Left kidney (tissue), 8 donors: ENCODE measurements at places on chromosomes 1 and 21. TPM values are rescaled to one million over a fixed set of nuclear protein-coding genes. Genes with fewer than 3 reads are reported as not detected.

DNA sequence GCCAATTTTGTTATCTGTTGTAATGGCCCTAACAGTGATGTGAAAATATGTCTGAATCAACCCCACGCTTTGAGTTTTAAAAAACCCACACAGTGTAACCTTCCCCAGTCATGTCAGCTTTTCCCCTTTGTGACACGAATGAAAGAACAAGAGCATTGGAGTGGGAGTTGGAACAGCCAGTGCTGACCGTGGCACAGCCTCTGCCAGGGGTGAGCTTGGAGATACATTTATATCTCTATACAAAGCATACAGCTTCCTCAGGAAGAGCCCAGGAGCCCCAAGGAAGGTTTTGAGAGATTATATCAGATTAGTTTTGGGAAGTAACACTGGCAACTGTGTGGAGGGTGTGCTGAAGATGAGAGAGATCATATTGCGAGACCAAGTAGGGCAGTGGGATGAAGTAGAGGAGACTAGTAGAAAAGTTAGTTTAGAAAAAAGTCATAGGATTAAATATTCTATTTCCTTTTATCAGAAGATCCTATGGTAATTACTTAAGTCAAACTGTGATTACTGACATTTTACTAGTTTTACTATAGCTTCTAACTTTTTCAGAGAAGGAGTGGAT lies 15.9 kb downstream of the LRRC8B start:
- DNase-seq, result no peak

DNA sequence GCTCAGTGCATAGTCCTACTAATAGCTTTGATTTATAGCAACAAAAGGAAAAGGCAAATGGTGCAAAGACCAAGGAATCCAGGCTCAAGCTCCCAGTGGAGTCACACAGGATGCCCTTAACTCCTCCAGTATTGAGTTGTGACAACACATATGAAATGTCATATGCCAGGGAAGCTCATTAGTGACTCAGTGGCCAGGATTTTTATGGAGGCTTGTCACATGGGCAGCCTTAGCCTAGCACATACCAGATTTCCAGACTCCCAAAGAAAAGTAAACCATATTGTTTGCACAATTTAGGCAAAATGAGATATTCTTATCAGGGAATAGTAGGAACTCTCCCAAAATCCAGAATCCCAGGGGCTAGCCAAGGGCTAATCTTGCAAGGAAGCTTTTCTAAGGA lies 129.2 kb downstream of the MAGI3 start:
- no peak for DNase-seq

- no peak for DNase-seq
These were observed 5.2 kb downstream of the H6PD start for GRCh38 chr1:9239622-9240401.

- no peak for DNase-seq
These were observed 45.2 kb downstream of the ZNF691 start for GRCh38 chr1:42891465-42892138.

GRCh38 chr1:243926803-243927245 lies 76.8 kb upstream of the AKT3 start:
- no peak for DNase-seq

- no peak for DNase-seq
These were observed 107.5 kb upstream of the CLDN14 start for GRCh38 chr21:36587388-36587787.

DNA sequence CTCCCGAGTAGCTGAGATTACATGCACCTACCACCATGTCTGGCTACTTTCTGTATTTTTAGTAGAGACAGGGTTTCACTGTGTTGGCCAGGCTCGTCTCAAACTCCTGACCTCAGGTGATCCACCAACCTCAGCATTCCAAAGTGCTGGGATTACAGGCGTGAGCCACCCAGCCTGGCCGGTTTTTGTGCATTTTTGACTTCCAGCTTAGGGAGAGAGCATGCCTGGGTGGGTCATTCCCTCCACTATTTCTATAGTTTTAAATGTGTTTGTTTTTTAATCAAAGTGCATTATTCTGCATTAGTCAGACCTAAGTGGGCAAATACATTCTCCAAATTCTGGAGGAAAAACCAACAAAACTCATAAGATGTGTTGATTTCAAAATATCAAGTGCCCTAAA lies 207.4 kb upstream of the NRIP1 start:
- no peak for DNase-seq

DNA sequence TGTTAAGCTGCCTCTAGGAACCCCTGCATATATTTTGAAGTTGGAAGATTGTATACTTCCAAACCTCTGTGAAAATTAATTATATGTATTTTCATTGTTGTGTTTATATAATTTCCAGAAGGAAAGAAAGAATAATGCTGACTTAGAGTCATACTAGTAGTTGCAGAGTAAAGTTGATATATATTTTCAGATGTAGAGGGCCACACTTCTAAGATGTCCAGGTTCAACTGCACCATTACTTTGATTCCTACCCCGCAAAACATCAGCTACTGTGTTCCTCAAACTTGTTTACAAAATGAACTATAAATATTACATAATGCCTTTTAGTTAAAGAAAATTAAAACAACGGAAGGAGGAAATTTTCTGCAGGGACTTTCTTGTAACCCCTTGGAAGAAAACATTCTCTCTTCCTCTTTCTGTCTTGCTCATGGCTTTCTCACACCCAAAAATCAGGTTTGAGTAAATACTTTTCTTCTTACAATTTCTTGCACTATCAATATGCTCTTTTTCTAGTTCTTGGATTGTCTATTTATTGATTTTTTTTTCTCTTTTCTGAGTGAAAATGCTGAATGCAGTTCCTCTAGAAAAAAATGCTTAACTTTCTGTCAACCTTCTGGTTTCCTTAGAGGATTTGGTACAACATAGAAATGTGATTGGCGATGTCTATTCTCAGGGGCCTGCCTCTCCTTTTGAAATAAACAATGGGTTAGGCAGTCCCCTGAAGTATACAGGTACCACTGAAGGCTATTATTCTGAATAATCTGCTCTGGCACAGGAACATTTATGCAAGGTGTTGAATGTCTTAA lies 867.8 kb downstream of the TTLL7 start:
- DNase-seq, result no peak

TENT5C gene
- polyA plus RNA-seq, result 2.9 TPM

LIN28A gene
- polyA plus RNA-seq, result 0.15 TPM

AGTRAP gene
- polyA plus RNA-seq, result 37.1 TPM
